Activated T-helper 1 cell treated with anti-CD3 and anti-CD28 coated beads, Interleukin-12 subunit alpha, Interleukin-12 subunit beta, Interleukin-2, Interleukin-4 antibody, amounts not matched to agents 30 ng/mL and 10 ng/mL and 1 ng/mL, durations not matched to agents 14 hours and 24 hours and 36 hours (primary cell): ENCODE measurements at places on chromosomes 12 and 14. TPM values are rescaled to one million over a fixed set of nuclear protein-coding genes. Genes with fewer than 3 reads are reported as not detected.

Gene TMEM229B
- total RNA-seq, result 1.7 and 1.8 TPM in 2 replicates

Gene MGAT4C
- under 0.01 TPM in 1 of 2 replicates, not detected in the other for total RNA-seq

Gene PAN2
- total RNA-seq, result 20.9 and 21.3 TPM in 2 replicates

GRCh38 chr14:101101456-101102056, 198.0 kb upstream of the RTL1 start:
- H3K27ac ChIP-seq, result no peak overlapping the region
- no peaks in the 10 kb centered on the region for H3K36me3 ChIP-seq
- no peak for DNase-seq
- no peaks in the 10 kb centered on the region for H3K4me1 ChIP-seq
- H3K27me3 ChIP-seq, result peaks cover 12% of the 10 kb centered on the region
- no peak overlapping the region for H3K4me3 ChIP-seq

- H3K27ac ChIP-seq, result no peak overlapping the region
- no peak for DNase-seq
- no peaks in the 10 kb centered on the region for H3K4me1 ChIP-seq
- peaks cover 31% of the 10 kb centered on the region for H3K36me3 ChIP-seq
These were observed 27.9 kb downstream of the DHX37 start for GRCh38 chr12:124961055-124961454.

DNA sequence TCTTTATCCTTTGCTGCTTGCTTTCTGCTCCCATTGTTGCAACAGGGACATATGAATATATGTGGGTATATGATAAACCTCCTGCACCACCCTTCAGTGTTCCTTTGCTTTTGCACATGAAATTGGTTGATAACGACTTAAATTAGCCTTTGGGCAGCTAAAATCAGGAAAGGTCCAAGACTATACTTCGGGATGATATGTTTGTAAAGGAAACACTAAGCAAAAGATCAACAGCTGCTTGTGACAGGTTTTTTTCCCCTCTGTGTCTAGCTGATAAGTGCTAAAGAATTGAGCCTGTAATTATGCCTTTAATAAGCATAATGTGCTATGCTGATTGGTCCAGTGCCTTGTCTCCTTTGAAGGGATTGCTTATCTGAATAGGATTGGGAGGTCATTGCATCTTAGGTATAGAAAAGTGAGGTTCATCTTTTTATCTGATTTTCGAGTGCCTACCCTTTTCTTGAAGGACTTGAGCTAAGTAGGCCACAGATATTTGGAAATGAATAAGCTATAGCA, 59.4 kb downstream of the PPHLN1 start:
- no peaks in the 10 kb centered on the region for H3K27me3 ChIP-seq
- H3K27ac ChIP-seq, result no peak overlapping the region
- peaks cover 28% of the 10 kb centered on the region for H3K36me3 ChIP-seq
- peaks cover 22% of the 10 kb centered on the region for H3K4me1 ChIP-seq
- H3K4me3 ChIP-seq, result no peak overlapping the region

GRCh38 chr12:96044017-96044942, 8.9 kb upstream of the LTA4H start:
- no peaks in the 10 kb centered on the region for H3K27me3 ChIP-seq
- no peak for DNase-seq
- no peak overlapping the region for H3K4me3 ChIP-seq
- H3K36me3 ChIP-seq, result no peaks in the 10 kb centered on the region

GRCh38 chr12:93442411-93443340, 929 bp upstream of the UBE2N start:
- peaks cover 48% of the 10 kb centered on the region for H3K4me1 ChIP-seq
- DNase-seq, result no peak
- H3K27me3 ChIP-seq, result no peaks in the 10 kb centered on the region
- H3K36me3 ChIP-seq, result peaks cover 7% of the 10 kb centered on the region
- peak overlapping the region; percentile 99 for H3K27ac ChIP-seq

DNA sequence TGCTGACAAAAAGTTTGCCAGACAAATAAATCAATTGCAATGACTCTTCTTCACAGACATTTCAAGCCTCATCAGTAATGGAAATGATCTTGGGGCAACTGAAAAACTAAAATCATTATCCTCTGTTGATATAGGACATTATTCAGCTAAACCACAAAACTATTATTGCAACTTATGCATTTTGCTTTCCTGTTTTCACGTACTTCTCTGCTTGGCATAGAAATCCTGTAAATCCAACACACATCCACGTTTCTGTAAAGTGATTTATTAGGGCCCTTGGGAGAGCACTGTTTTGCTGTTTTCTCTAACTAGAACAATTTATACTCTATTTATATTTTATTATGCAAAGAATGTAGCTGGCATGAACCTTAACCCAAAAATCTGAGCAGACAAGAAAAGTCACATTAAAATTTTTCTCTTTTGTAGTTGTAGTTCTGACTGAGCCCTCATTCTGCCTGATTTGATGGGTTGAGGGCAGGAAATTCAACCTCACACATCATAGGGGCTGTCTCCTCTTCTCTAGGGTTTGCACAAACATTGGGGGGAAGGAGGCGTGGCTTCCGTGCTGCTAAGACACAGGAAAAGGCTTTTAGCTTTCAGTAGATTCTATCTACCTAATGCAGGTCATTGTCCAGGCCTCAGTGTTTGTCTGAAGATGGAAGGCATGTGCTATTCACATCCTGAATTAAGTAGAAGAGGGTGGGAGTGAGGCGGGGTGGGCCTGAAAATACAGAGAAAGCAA, 11.5 kb upstream of the NUP107 start:
- peak overlapping the region; percentile 89 for H3K27ac ChIP-seq
- H3K36me3 ChIP-seq, result peaks cover 6% of the 10 kb centered on the region
- peaks cover 38% of the 10 kb centered on the region for H3K4me1 ChIP-seq
- H3K27me3 ChIP-seq, result no peaks in the 10 kb centered on the region
- peak; percentile 60 for DNase-seq

GRCh38 chr12:94615260-94616181, 34.8 kb downstream of the TMCC3 start:
- no peak overlapping the region for H3K4me3 ChIP-seq
- DNase-seq, result no peak
- peaks cover 11% of the 10 kb centered on the region for H3K4me1 ChIP-seq
- peaks cover 2% of the 10 kb centered on the region for H3K27me3 ChIP-seq
- H3K27ac ChIP-seq, result no peak overlapping the region
- no peaks in the 10 kb centered on the region for H3K36me3 ChIP-seq

GRCh38 chr14:86321151-86321550, 791.2 kb downstream of the FLRT2 start:
- no peaks in the 10 kb centered on the region for H3K4me1 ChIP-seq
- H3K36me3 ChIP-seq, result no peaks in the 10 kb centered on the region
- DNase-seq, result no peak
- no peaks in the 10 kb centered on the region for H3K27me3 ChIP-seq
- H3K4me3 ChIP-seq, result no peak overlapping the region
- H3K27ac ChIP-seq, result no peak overlapping the region

GRCh38 chr12:42756841-42757623, 167.5 kb upstream of the PRICKLE1 start:
- no peaks in the 10 kb centered on the region for H3K27me3 ChIP-seq
- no peaks in the 10 kb centered on the region for H3K4me1 ChIP-seq
- H3K27ac ChIP-seq, result no peak overlapping the region
- DNase-seq, result no peak
- H3K4me3 ChIP-seq, result no peak overlapping the region

DNA sequence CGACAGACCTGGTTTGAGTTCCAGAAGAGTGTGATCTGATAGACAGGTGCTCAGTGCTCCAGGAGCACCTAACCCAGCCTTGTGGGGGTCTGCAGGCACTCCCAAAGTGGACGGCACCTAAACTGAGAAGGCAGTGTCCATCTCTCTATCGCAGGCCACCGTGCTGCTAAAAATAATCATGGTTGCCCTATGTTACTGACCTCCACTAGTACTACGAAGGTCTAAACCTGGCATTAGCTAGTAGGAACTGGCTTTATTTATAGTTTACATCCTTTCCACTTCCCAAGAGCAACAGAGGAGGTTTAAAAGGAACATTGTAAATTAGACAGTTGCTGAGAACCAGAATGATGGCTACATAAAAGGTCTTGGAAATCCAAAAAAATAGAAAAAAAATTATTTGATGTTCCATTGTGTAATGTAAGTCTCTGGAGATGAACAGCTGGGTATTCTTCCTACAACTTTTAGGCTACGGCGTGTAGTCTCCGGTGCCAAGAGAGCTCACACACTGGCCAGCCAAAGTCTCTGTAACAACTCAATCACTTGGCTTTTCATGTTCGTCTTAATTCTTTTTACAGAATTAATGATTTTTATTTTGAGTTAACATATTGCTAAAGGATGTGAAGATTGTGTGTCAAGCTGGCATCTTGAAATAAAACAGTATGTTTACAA, 27.3 kb downstream of the PPFIBP1 start:
- peaks cover 6% of the 10 kb centered on the region for H3K27me3 ChIP-seq
- no peak for DNase-seq
- H3K4me1 ChIP-seq, result peaks cover 61% of the 10 kb centered on the region
- H3K4me3 ChIP-seq, result no peak overlapping the region
- H3K36me3 ChIP-seq, result peaks cover 4% of the 10 kb centered on the region
